ENCODE measurements at places on chromosomes 1 and 21. TPM values are rescaled to one million over a fixed set of nuclear protein-coding genes. Genes with fewer than 3 reads are reported as not detected.

GRCh38 chr1:24003331-24003972 is 23.3 kb upstream of the SRSF10 start:
- no peak for DNase-seq

DNA sequence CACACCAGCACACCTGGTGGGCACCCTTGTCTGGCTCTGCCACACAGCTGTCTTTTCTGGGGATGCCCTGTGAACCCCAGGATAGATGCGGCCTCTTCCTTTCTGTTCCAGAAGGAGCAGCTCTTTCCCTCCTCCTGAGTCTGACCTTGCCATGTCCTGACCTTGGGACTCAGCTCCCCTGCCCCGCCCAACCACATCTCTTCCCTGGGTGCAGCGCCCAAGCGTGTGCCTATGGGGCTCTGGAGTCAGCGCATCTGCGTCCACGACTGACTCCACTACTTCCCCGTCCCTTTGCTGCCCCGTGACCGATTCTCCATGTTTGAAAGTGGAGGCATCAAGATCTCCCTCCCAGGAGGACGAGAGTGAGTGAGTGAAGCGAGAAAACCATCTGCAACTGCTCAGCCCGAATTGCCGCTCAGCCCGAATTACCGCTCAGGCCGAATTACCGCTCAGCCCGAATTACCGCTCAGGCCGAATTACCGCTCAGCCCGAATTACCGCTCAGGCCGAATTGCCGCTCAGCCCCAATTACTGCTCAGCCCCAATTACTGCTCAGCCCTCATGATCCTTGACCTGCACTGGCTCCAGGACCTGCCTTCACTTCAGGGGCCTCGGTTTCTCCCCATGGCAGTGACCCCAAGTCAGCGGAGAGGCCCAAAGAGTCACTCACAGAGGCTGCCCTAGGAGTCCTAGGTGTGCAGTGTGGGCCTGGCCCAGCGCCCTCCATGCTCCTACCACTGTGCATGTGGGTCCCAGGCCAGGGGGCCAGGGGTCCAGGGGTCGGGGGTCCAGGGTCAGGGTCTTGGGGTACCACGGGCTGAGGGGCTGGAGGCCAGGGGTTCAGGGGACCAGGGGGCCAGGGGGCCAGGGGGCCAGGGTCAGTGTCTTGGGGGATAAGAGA is 18.6 kb upstream of the TTC34 start:
- no peak for DNase-seq

DNA sequence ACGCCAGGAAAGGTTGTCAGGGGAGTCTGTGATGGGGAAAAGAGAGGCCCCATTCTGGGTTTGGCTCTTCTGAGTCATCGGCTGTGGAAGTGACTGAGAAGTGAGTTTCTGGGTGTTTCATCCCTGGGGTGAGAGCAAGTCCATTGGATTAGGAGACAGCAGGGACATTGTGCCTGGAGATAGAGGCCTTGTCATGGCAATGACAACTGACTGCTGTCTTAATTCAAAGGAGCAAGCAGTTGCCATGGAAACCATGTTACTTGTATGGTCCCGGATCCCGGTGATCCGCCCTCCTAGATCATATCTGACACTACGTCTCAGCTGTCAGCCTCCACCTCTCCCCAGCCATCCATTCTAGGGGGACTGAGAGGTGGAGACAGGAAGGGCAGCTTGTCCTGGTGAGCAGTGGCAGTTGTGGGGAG is 34.4 kb downstream of the KIAA0040 start:
- no peak for DNase-seq

DNA sequence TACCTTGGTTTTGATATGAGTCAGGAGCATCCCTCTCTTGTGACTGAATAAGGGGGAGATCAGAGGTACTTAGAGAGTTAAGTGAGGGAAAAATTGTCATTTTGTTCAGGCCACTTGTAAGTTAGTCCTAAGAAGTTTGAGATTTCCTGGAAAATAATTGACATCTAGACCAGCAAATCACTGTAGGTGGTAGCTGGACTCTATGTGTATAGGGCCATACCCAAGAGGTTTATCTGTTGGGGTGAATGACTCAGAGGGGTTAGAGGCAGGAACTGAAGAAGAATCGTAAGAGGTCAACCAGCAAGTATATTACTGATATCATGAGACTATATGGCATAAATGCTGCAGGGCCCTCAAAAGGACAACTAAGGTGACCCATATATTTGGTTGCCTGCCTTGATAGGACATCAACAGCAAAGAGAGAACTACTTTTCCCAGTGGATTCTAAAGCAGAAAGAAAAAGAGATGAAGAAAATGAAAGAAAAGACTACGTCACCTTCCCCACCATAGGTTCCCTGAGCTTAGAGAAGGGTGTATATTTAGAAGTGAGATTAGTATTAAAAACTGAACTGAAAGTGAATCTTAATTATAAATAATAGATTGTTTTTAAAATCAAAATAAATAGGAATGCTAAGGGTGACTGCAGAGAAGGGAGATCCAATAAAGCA is 8.0 kb upstream of the RNPC3 start:
- no peak for DNase-seq

DNA sequence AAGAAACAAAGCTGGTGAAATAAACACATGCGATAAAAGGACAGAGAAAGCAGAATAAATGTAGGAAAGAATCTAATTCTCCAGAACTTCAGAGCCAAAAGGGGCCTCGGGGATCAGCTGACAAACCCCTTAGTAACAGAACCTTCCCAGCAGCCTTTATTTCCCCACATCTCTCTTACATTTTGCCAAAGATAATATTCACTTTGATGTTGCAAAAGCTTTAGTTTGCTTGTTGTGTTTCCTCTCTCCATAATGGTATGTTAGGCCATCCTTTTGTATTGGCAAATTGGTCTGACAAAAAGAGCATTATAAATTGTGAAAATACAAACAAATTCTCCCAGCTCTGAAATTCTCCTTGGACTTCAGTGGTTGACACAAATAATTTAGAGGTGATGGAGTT is 54.9 kb downstream of the OPTC start:
- DNase-seq = no peak

- DNase-seq = no peak
Measured at GRCh38 chr1:22201023-22201422, 58.1 kb upstream of the WNT4 start.

GRCh38 chr1:71413441-71414175 is 332.8 kb upstream of the ZRANB2 start:
- DNase-seq = no peak

GRCh38 chr1:29033829-29034466 is 89.8 kb downstream of the TMEM200B start:
- no peak for DNase-seq

DNA sequence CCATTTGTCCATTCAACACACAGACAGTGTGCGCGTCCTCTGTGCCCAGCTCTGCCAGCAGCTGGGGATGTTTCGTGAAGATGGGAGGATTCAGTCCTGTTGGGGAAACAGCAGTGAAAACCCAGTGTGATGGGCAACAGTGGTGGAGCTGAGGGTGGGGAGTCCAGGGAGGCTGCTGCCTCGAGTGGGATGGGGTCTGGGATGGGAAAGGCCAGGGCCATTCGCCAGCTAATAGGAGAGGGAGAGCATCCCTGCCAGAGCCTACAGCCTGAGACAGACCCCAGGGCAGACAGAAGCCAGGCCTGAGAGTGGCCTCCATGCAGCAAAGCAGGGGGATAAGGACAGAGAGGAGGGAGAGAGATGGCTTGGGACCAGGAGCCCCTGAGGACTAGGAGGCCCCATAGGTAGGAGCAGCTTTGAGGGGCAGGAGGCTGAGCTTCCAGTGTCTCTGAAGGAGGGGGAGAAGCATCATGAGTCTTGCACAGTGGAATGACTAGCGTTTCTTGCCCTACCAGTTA is 252.6 kb downstream of the NPHP4 start:
- no peak for DNase-seq

DNA sequence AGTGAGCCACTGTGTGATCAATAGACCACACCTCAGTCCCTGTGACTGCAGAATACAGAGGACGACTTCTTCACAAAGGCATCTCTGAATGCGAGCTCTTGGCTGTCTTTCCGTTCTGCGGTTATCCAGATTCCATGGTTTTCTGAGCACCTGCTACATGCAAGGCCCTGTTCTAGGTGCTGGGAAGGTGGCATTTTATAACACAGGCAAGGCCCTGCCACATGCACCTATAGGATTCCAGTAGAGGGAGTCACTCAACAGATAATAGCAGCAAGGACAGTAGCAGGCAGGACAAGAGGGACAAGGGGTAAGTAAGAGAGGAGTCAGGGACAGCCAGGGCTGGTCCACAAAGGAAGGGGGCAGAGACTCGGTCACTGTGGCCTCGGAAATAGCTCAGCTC is 9.0 kb downstream of the URB1 start:
- no peak for DNase-seq

- no peak for DNase-seq
Measured at GRCh38 chr1:243420016-243420945, 164.4 kb downstream of the SDCCAG8 start.

DNA sequence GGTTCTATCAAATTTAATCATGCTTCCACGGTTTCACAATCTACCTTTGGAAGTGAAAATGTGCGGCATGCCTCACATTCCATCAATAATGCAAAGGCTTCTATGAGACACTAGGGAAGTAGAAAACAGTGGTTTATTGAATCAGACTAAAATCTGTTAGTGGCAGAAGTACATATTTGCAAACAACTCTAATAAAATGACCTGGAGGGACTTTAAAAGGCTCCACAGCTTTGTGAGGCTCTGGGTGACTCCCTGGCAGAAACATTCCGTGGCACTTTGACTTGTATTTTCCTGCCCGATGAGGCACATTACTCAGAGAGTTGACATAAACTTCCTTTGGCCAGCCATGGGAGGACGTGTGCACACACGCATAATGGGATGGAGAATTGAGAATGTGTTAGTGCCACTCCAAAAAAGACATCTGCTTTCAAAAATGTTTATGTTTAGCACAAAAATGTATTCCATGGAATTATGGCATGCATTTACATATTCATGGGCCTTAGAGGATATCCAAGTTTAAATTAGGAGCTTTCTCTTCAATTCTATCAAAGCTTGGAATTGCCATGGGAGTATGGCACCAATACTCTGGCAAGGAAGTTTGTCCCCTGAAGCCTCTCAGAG is 60.0 kb upstream of the SSX2IP start:
- DNase-seq = no peak

DNA sequence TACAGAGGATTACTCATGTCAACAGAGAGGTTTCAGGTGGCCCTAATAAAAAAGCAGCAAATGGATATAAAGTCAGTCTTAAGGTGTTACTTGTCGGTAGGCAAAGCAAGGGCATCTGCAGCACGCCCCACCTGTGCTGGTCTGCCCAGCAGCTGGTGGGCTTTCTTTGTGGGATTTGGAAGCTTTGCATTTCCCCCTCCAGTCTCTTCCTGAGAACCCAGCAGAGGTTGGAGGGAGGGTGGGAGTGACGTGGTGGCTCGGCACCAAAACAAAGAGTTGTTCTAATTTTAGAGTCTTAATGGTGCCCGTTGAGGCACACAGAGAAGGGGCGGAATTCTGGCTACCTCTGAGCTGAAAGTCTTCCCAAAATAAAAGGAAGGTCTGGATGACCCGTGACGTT is 4.8 kb upstream of the PCBP3 start:
- DNase-seq = no peak

DNA sequence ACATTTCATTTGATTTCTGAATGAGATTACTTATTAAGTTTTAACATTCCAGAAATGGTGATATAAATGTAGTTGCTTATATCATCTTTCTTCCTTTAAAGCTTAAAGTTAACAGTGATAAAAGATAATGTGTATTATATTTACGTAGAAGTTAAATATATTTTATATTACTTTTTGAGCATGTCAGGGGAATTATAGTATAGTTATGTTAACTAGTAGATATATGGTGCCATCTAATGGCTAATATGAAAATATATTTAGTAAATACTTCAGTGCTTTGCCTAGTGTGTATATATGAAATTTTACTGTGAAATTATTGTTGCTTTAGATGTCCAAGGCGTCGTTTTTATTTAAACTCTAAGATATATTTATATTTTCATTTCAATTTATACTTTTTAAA is 51.5 kb downstream of the SYT14 start:
- no peak for DNase-seq

GRCh38 chr1:175904808-175905207 is 161.4 kb upstream of the TNR start:
- DNase-seq = no peak

DNA sequence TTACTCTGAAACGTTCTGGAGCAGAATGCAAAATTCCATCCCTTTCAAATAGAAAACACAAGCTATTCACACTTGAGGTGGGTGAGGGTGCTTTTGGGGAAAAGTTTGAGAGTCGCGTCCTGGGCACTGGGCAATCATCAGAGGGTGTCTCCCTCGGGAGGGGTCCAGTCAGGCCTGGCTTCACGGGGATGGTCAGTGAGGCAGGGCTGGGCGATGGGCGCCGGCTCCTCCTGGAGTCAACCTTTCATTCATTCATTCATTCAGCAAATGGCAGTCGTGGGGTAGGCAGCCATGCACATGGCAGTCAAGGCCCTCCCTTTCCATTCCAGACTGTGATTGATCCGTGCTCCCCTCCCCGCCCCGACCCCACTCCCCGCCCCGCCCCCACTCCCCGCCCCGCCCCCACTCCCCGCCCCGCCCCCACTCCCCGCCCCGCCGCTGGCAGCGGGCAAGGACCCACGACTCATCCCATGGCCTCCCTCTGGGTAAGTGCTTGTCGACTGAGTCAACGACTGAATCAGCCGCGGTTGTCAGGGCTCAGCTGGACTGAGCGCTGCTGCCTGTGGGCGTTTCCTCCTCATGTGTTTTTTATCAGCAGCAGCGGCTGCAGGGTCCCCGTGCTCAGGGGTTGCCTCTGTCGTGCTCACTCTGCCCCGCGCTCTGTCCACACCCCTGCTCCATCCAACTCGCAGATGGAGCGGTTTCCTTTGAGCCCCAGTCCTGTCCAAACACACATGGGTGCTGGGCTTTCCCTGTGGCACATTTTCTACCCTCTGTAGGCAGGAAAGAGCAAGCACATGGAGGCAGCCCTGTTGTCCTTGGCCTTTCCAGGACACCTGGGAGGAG is 12.5 kb upstream of the SPSB1 start:
- peak; percentile 57 for DNase-seq

- DNase-seq = no peak
Measured at GRCh38 chr21:42836767-42837301, 42.5 kb downstream of the WDR4 start.

GRCh38 chr1:116429821-116430374 is 56.9 kb downstream of the ATP1A1 start:
- no peak for DNase-seq

- no peak for DNase-seq
Measured at GRCh38 chr1:59502009-59502691, 205.3 kb downstream of the FGGY start.

The CD1C gene
- total RNA-seq = not detected

The CYP4Z1 gene
- 3.9 TPM for total RNA-seq

The CERS2 gene
- total RNA-seq = 122 TPM

The LIN28A gene
- not detected for total RNA-seq

The ANXA9 gene
- total RNA-seq = not detected

The RAB3B gene
- total RNA-seq = not detected

The ARHGEF16 gene
- 2.4 TPM for total RNA-seq

The TSPAN2 gene
- 34.3 TPM for total RNA-seq

The IFFO2 gene
- total RNA-seq = 27.7 TPM

The TSPAN1 gene
- 3.1 TPM for total RNA-seq

The TFF1 gene
- total RNA-seq = not detected
